ENCODE measurements at places on chromosomes 12 and 14. TPM values are rescaled to one million over a fixed set of nuclear protein-coding genes. Genes with fewer than 3 reads are reported as not detected.

DNA sequence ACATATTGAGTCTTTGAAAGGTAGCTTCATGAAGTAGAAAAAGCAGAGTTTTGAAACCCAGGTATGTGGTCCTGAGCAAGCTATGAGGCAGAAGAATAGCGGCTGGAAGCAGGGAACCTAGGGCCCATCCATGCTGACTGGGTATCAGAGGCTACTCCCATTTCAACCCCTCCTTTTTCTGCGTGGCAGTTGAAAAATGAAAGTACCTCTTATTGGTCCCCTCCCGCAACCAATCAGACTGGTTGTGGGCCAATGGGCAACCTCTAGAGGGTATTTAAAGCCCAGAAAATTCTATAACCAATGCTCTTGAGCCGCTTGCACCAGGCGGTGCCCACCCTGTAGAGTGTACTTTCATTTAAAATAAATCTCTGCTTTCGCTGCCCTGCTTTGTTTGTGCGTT is 1.6 kb upstream of the SNRPF start:
- peak; percentile 20 for DNase-seq

The VDR gene
- 1.9 TPM for polyA plus RNA-seq

The PEBP1 gene
- polyA plus RNA-seq, result 254 TPM

The COL2A1 gene
- not detected for polyA plus RNA-seq

The SLC25A47 gene
- not detected for polyA plus RNA-seq

DNA sequence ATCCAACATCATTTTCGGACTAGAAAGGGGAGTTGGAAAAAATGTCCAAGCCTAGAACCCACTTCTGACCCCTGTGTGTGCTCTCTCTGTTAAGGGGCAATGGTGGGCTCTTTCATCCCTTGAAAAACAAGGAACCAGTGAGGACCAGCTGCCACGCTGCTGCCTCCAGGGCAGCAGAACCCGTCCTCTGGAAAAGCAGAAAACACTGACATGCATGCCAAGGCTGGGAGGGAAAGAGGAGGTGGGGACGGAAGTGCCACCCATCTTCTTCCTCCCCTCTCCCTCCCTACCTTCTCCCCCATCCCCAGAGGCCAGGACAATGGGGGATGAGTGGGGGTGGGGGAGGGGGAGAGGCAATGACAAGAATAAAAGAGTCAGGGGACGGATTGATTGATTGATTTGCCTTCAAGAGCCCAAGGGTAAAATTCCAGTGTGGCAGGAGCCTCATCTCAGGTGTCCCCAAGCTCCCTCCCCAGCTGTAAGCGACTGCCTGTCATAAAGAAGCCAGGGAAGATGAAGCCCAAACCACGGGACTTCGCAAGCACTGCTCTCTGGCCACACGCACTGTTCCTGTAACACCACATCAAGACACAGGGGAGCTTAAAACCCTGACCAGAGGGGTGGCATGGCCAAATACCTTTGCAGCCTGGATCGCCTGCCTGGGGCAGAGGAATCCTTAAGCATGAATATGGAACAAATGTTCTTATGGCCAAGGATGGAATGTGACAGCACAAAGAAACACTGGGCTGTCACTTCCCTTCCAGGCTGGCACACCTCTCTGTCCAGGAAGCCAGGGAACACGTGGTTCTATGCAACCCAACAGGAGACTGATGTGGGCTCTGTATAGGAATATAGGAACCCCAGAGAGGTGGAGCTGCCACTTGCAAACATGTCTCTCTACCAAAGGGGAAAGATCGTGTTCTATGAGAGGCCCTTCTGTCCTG is 38.9 kb upstream of the BDKRB2 start:
- no peak for DNase-seq

DNA sequence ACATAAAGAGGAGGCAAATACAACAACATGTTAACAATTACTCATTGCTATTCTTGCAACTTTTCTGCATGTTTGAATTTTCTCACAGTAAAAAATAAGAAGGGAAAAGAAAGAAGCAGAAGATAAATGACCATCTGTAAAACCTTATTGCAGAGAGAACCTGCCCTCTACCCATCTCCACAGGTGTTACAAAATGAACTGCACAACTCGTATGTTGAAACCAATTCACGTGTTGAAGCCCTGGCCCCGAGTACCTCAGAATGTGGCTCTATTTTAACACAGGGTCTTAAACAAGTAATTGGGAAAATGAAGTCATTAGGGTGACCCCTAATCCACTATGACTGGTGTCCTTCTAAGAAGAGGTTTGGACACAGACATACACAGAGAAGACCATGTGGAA is 39.5 kb downstream of the FOXN3 start:
- DNase-seq, result no peak

- DNase-seq, result no peak
These were observed 61.7 kb downstream of the SUSD6 start for GRCh38 chr14:69673104-69673503.

- DNase-seq, result no peak
These were observed 29.9 kb downstream of the TSPAN9 start for GRCh38 chr12:3107071-3107583.

GRCh38 chr12:27243006-27243405 is 1.1 kb upstream of the STK38L start:
- DNase-seq, result no peak

GRCh38 chr12:123958462-123958861 is 14.2 kb downstream of the CCDC92 start:
- DNase-seq, result no peak

The SLC17A8 gene
- not detected for polyA plus RNA-seq

- DNase-seq, result no peak
These were observed 39.2 kb downstream of the ACADS start for GRCh38 chr12:120764816-120765215.

DNA sequence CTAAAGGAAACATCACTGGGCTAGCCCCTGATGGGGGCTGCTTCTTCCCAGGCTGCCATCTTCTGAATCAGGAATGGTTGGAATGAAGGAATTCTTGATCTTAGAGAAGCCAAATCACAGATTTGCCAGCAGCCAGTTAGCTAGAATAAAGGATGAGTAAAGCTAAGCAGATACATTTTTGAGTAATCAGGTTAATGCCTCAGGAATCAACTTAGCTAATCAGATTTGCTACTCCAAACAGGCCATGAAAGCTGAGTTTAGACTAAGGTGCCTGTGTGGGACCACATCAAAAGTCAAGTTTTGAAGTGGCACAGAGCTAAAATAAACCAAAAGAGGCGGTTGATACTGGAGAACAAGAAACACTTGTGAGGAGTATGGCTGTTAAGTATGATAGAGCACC is 28.8 kb upstream of the LMO3 start:
- no peak for DNase-seq

DNA sequence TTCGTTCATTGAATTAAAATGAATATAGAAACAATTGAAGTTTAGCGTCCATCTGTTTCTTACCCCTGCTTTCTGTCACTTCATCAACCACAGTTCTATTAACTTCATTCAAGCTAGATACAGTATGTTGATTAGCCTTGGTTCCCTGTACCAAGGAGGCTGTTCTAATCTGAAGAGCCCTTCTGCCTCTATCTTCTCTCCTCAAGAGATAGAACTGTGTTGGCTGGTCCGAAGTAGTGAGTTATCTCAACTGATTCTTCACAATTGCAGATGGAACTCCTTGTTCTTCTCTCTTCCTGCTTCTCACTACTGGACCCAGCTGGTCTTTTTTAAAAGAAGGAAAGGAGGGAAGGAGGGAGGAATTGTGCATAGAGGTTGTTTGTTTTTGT is 82.1 kb upstream of the TRAF3 start:
- no peak for DNase-seq

The PXN gene
- polyA plus RNA-seq, result 97.0 TPM

The ERP27 gene
- not detected for polyA plus RNA-seq

DNA sequence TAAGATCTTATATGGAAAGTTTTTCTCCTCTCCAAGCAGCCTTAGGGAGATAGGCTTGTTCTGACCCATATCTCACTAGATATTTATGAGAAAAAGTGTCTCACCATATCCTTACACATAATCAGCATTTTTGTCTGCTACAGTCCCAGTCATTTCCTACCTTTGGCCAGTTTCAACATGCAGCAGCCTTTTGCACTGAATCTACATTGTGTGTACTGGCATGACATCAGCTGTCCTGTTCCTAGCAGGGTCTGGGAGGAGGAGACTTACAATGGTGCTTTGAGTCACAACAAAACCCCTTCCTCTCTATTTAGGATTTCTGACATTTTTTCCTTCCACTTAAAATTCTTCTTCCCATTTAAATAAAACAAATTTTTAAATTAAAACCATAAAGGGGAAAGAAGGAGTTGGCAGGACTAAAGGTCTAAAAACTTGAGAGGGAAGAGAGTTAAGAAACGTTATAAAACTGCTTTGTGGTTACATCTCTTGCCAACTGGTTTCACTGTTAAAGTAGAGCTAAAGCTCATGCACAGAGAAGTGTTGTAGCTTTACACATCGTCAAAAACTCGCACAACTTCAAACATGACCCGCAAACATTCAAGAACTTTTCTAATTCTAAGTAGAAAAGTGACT is 53.3 kb upstream of the CERS5 start:
- no peak for DNase-seq

DNA sequence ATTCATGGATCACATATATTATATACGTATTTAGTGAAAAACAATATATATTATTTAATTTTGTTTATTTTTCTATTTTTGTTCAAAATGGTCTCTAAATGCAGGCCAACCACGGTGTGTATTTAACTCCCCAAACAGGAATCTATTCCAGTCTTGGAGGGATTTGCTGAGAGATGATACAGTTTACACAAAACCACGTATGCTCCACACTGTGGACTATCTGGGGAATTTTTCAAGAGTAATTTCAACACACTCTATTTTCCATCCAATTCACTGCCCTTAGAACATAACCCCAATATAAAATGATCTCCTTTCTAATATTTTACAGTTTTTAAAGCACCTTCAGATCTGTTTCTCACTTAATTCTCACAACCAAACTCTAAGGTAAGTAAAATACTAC is 15.3 kb downstream of the EML1 start:
- no peak for DNase-seq

- no peak for DNase-seq
These were observed 355.6 kb upstream of the KITLG start for GRCh38 chr12:88935856-88936255.

DNA sequence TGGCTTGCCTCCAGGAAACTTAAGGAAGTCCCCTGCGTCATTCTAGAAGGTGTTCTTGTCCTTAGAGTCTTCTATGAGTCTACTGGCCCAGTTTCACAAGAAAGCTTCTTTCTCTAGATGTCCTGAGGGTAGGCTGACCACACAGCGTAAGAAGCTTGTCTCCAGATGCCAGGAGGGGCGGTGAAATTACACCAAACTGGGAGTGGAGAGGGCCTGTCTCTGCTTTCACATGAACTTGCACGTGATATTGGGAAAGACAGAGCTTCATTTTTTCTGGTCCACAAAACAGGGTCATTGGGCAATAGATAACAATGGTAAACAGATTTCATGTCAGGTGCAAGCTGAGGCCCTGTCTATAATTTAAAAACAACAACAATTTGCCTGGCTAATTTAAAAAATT is 85.7 kb upstream of the TBX3 start:
- no peak for DNase-seq

DNA sequence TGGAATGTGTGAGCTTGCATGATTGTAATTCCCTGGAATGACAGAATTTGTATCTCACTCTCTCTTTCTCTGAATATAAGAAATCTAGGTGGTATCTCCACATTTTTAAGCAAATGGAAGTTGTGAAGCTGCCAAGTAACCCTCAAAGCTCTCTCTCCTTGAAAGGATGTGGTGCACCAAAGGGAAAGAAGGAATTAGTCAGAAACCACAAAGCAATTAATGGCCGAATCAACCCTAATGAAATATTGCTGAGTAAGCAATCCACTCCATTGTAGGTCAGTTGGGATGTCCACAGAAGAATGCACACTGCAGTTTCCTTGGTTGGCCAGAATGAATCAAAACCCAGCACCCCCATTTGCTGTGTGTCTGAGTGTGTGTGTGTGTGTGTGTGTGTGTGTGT is 153.5 kb downstream of the KCNA5 start:
- no peak for DNase-seq

DNA sequence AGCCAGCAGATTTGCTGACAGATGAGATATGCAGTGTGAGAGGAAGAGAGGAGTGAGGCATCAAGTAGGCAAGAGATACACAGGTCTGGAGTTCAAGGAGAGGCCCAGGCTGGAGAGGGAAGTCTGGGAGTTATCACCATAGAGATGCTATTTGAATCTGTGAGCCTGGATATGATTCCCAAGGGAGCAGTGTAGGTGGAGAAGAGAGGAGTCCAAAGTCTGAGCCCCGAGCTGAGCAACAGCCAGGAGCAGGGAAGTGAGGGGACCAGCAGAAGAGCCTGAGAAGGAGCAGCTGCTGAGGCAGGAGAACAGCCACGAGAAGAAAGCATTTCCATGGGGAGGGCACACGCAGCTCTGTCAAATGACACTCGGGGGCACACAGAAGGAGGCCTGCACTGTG is 20.2 kb upstream of the NXPH4 start:
- DNase-seq, result no peak

DNA sequence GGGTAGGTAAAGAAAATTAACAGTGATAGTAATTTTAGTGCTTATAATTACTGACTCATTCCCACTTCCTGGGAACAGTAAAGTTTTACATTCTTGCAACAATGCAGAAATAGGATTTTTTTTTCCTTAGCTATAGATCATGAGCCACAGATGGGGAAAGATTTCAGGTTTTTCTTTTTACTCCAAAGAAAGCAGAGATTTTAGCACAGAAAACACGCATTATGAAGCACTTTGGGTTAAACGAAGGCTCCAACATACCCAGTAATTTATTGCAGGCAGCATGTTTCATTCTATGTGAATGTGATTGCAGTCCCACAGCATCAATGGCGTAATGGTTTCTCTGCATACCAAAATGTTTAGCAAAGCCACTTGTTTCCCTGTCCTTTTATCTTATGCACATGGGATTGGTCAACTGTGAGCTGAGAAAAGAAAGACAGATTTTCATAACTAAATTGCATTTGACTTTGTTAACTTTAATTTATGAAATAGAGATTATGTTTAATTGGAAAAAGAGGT is 124.6 kb upstream of the E2F7 start:
- no peak for DNase-seq

The TMPRSS12 gene
- polyA plus RNA-seq, result not detected

DNA sequence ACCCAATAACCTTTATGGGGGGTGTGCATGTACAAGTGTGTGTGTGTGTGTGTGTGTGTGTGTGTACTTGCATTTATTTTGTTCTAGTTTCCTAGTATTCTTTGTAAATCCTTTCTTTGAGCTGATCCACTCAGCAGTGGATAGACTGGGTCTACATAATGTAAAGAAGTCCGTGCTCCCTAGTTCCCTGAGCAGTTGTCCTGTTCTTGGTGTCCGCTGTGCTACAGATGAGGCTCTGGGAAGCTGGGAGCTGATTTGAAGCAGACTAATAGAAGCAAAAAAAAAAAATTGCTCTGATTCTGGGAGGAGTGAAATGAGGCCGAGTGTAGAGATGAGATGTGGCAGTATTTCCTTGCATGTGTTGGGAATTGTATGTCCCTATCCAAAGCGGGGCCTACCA is 150.4 kb upstream of the WSCD2 start:
- DNase-seq, result no peak

The IL26 gene
- not detected for polyA plus RNA-seq

- DNase-seq, result no peak
These were observed 20.9 kb upstream of the GNS start for GRCh38 chr12:64780132-64780530.

The EML5 gene
- 0.86 TPM for polyA plus RNA-seq

GRCh38 chr14:23514644-23514957 is 37.0 kb downstream of the ZFHX2 start:
- no peak for DNase-seq

All from A549 (cell line).